ENCODE measurements at places on chromosomes 2 and 18.

DNA sequence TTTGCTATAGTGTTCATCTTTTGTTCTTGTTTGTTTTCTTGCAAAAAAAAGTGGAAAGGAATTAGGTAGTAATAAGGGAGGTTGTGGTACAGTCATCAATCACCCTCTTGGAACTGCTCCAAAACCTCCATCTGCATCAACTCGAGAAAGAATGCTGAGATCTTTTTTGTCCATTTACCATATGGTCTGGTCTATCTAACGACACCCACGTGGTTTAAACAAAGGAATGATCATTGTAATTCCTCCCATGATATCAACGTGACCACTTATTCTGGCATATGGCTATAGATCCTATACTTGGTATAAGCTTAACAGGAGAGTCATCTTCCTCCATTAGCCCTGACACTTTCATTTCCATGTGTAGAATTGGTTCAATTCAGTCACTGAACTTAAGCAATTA is 1025.3 kb upstream of the NXPH2 start:
- no peak for DNase-seq

DNA sequence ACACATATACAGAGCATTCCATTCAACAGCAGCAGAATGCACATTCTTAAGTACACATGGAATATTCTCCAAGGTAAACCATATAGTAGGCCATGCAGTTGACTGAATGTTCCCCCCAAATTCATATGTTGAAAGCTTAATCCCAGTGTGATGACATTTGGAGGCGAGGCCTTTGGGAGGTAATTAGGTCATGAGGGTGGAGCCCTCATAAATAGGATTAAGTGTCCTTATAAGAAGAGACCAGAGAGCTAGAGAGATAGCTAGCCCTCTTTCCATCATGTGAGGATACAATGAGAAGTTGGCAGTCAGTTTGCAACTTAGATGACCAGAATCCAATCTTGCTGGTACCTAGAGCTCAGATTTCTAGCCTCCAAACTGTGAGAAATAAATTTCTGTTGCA is 27.6 kb downstream of the TMEM185B start:
- no peak for DNase-seq

DNA sequence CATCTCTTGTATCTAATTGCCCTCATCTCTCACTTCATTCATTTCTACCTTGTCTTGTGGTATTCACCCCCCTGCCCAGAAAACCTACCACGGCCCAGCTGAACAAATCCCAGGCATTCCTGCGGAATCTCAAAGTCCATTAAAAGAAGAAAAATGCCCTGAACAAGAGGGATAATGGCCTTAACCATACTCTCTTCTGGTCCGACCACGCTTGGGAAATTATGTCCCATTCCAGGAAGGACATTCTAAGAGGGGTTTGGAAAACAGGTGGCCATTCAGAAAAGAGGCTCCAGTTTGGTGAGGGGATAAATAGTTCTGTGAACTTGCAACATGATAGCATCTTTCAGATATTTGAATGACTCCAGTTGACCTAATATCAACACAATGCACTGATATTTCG is 349.9 kb upstream of the ZNF521 start:
- no peak for DNase-seq

- DNase-seq: no peak
Observed at GRCh38 chr2:201964631-201965206, 68.9 kb upstream of the FZD7 start.

DNA sequence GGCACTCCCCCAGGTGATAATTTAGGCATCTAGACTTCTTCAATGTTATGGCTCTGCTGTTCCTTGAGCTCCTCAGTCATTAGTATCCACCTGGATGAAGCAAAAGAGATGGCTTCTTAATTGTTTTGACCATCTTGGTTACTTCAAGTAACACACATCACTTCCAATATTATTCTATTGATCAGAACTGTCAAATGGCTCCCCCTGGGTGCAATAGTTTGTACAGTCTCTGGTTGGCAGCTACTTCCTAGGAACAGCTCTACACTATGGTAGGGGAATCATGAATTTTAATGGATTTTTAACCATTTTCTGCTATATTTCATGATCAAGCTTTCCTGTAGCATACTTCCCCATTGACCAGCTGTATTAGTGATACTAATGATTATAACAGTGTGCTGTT is 157.0 kb downstream of the NYAP2 start:
- no peak for DNase-seq

- no peak for DNase-seq
Observed at GRCh38 chr2:33488178-33488690, 11.8 kb downstream of the RASGRP3 start.

DNA sequence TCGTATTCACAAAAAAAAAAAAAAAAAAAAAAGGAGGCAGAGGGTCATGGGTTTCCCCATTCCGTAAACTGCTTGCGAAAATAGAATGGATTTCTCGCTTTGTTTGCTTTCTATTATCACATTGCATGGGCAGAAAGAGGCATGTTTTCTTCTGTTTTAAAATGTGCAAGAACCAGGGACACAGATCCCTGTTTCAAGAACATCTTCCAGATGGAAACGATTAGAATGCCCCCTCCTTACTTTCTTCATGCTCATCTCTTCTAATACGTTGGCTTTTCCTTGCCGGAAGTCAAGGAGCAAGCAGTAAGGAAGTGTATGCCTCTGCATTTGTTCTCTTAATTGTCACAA is 51.0 kb upstream of the ZNF516 start:
- no peak for DNase-seq

DNA sequence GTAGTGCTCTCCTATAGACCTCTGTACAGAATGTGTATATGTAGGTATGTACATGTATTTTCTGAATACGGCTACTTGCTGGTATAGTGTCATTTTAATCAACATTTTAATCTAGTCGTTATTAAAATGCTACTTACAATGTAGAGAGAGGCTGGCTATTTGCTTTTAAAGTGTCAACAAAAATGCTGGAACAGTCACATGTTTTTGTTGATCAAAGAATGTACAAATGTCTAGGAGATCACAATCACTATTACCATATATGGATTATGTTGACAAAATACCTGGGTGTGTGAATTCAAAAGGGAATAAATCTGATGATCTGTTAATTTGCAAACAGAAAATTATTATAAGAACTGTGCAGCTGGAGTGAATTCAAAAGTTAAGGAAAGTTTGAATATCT is 170.3 kb downstream of the CAMKMT start:
- no peak for DNase-seq

DNA sequence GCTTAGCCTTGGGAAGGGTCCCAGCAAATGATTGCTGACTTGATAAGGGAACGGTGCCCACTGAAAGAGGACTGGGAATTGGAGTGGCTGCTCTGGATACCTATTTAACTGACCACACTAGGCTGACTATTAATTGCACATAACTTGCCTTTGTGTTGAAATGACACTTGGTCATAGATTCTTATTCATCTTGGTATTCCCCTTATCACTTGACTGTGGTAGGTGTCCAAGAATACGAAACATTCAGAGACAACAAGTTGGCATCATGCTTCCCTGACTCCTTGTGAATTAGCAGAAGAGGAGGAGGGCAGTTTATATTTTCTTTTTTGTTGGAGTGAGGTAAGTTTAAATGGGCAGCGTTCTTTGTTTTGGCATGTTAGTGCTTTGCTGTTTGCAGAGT is 13.4 kb downstream of the FMNL2 start:
- no peak for DNase-seq

- no peak for DNase-seq
Observed at GRCh38 chr2:206873423-206873822, 65.9 kb upstream of the CPO start.

DNA sequence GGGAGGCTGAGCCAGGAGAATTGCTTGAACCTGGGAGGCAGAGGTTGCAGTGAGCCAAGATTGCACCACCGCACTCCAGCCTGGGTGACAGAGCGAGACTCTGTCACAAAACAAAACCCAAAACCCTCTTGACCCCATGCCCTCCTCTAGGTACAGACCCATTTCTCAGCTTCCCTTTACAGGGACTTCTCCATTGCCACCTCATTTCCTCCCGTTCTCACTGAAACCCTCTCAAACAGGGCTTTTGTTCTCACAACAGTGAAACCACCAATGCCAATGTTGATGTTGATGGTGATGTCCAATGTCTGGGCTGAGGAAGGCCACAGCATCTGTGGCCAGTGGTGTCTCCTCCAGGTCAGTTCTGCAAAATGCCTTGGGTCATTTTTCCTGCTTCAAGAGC is 69.0 kb upstream of the ZCCHC2 start:
- no peak for DNase-seq

GRCh38 chr2:54966165-54966832 is 84.0 kb downstream of the RTN4 start:
- DNase-seq: no peak

- DNase-seq: no peak
Observed at GRCh38 chr2:85886590-85886989, 2.2 kb downstream of the ST3GAL5 start.

DNA sequence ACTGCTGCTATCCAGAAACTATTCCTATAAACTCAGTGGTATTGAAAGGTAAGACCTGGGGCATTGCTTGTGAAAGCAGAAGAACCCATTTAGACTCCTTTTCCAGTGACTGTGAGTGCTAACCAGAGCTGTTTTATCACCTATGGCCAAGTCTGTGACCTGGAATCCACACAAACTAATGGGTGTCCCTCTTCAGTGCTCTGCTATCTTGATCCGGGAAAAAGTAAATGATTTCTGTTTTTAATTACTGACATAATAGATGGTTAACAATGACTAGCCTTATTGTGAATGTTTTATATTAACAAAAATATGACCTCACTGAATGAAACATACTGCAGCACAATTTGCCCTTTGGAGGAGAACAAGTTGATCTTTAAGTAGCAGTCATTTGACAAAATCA is 251.6 kb upstream of the MC4R start:
- DNase-seq: no peak

DNA sequence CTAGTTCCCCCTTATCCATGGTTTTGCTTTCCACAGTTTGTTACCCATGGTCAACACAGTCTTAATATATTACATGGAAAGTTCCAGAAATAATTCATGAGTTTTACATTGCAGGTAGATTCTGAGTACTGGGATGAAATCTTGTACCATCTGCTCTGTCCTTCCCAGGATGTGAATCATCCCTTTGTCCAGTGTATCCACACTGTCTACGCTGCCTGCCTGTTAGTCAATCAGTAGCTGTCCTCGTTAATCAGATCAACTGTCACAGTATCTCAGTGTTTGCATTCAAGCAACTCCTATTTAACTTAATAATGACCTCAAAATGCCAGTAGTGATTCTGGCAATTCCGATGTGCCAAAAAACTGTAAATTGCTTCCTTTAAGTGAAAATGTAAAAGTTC is 76.3 kb downstream of the DYNC1I2 start:
- no peak for DNase-seq

GRCh38 chr2:214865400-214865799 is 55.9 kb upstream of the BARD1 start:
- DNase-seq: no peak

DNA sequence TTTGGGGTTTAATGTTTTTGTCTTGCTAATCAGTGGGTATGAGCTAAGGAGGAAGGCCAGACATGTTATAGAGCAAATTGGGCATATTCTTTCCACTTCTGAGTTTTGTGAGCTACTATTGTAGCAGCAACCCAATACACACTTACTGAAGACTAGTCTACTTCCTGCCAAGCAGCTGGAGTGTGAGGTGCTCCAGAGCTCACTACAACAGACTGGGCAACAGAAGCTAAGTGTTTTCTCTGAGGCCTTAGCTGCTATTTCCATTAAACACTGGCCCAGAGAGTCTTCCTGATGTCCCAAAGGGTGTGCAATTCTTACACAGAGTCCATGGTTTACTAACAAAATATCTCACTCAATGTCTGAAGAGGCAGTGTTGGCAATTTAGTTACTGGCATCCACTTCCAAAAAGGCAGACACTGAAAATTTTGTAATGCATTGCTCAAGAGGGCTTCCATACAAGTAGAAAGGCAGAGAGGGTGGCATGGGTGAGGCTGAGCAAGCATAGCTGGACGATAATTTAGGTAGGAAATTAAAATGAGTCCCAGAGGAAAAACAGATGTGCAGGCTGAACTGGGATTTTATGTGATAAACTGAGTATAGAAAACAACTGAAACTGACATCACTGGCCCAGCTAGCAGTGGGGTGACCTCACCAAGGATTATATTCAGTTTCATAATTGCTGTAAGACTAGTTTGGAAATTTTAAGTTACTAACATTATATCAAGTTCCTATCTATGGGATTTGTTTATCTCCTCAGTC is 68.6 kb downstream of the ZC3H6 start:
- DNase-seq: no peak

GRCh38 chr18:8752329-8752728 is 47.0 kb downstream of the MTCL1 start:
- no peak for DNase-seq

GRCh38 chr2:191557841-191558240 is 120.1 kb upstream of the NABP1 start:
- no peak for DNase-seq

GRCh38 chr2:79138385-79138784 is 18.1 kb downstream of the REG1A start:
- no peak for DNase-seq

DNA sequence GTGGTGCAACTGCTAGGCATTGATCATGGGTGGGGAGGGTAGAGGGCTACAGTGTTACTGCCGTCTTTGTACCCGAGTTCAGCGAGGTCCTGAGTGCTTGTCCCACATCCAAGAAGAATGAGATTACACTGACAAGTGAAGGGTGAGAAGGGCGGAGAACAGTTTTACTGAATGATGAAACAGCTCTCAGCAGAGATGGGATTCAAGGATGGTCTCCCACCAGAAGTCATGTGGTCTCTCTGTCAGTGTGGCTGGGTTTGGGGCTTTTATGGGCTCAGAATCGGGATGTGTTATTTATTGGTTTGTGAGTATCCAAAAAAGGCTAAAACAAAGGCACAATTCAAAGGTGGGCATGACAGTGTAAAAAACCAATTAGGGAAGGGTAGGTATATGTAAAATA is 10.8 kb upstream of the ASB1 start:
- no peak for DNase-seq

GRCh38 chr18:45066886-45067285 is 386.2 kb downstream of the SETBP1 start:
- DNase-seq: no peak

DNA sequence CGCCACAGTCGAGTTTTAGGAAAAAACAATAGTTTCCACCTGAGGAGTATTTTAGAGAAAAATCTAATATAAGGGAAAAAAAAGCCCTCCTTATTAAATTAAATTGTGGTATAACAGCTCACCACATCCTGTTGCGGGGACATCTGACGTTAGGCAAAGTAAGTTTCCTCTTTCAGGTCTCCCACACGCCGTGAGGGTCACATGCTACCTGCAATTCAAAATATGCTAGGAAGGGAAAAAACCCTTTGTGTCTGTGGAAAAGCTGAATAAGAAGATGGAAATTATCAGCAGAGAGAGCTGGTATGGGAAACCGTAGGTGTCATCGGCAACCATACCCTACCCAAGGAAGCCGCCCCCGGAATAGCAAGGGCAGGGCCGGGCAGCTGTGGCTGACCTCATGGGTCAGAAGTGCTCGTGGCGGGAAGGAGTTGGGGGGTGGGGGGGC is 128.0 kb downstream of the NFATC1 start:
- DNase-seq: peak; percentile 36

GRCh38 chr2:216298719-216299495 is 73.4 kb downstream of the MARCHF4 start:
- no peak for DNase-seq
